ENCODE measurements at places on chromosomes 6 and 20.

- DNase-seq, result no peak
Observed at GRCh38 chr6:148118244-148118643, 224.4 kb upstream of the SASH1 start.

DNA sequence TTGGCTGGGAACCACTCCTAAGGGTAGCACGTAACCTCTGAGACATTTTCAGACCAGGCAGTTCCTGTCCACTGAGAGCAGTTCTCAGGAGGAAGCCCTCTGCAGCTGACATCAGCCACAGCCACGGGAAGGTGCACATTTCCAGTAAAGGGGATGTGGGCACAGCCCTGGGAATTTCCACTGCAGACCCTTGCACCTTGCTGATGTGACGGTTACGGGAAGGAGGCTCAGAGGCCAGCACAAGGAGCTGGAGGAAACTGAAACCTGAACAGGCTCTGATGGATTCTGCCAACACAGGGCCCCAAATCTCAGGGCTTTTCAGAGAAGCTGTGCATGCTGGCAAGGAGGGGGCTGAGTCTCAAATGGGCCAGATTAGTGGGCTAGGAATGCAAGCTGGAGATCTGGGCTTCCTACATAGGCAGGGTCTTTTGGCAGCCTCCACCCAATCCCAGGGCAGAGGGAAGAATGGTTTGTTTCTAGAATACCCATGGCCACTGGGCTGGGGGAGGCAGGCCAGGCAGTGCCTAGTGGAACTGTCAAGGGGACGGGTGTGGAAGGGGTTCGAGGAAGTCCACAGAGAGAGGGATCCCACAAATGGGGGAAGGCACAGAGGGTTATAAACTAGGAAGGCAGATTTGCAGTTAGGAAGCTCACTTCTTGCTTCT is 14.2 kb downstream of the EBF4 start:
- DNase-seq, result peak; percentile 18

DNA sequence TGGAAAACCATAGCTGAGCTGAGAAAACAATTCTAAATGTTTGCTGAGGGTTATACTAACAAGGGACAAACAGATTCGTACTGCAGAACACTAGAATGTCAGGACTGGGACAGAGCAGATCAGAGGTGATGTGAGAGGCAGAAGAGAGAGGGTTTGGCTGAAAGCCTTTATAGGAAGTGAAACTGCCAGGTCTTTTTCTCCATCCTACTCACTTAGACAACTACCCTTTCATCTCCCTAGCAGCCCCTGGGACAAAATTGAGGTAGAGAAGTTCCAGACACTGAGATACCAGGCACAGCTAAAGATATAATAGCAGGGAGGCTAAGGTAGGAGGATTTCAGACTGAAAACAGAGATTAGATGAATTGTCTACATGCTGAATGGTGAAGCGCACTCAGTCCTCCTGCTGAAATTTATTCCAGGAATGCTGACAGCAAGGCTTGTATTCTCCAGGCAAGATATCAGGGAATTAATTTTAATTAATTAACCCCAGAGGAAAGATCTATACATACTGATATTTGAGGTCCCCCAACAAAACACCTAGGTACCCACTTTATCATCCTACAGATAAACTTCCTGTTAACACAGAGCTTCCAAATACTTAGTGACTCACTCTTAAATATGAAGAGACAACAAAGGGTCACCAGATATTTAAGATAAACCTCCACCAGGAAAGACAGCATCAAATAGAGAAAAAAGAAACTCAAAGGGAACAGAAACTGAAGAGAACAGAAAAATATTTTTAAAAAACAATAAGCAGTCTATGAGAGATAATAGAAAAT is 12.6 kb upstream of the EIF2S2 start:
- peak; percentile 12 for DNase-seq

- DNase-seq, result no peak
Observed at GRCh38 chr6:23334360-23334759, 765.0 kb downstream of the HDGFL1 start.

DNA sequence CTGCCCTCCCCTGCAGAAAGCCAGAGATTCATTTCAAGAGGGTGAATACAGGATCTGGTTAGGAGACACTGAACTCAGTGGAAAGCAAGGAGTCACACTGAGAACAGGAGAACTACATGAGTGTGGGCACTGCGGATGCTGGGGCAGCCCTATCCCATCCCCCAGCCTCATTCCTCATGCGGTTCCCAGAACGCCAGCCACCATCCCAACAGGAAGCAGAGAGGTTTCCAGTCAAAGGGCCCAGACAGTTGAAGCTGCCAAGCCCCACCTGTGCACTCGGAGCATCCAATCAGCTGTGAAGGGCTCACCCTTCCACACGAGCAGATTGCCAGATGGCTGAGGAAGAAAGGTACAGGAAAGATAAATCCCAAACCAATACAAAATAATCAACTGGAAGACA is 50.7 kb upstream of the PRND start:
- no peak for DNase-seq

GRCh38 chr6:21679761-21680265 is 86.3 kb downstream of the SOX4 start:
- no peak for DNase-seq

GRCh38 chr6:80449726-80450125 is 343.3 kb downstream of the BCKDHB start:
- DNase-seq, result peak; percentile 42

DNA sequence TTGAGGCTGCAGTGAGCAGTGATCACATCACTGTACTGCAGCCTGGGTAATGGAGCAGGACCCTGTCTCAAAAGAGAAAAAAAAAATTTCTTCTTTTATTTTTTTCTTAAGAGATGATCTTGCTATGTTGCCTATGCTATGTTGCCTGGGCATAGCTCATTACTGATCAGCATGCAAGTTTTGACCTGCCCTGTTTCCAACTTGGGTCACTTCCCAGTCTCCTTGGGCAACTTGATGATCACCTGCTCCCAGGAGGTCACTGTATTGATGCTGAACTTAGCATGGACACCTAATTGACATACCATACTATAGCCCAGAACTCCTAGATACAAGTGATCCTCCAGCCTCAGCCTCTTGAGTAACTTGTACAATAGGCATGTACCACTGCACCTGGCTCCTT is 30.7 kb upstream of the NANP start:
- DNase-seq, result no peak

DNA sequence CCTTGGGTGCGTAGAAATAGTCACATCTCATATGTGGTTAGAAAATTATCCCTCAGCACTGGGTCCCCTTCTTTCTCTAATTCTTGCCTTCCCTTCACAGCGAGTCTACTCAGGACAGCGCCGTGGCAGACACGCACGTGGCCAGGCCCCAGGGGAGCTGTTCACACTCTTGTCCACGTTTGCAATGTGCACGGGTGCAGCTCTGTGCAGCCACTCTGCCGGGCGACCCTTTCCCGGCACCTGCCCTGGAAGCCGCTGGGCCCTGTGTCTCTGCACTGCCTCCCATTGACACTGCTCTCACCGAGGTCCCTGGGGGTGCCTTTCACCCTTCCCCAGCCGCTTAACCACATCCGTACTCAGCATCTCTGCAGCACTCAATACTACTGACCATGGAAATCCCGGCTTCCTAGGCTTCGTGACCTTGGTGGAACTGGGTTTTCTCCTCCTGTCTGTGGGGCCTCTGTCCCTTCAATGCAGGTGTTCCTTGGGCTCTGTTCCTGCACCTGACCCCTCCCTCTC is 104.9 kb downstream of the DACT2 start:
- no peak for DNase-seq

- DNase-seq, result no peak
Observed at GRCh38 chr6:99618649-99619408, 12.2 kb downstream of the PRDM13 start.

GRCh38 chr20:51802170-51802751 is at the start of gene SALL4:
Gene SALL4 (minus strand): TSS chr20:51802521. CDS start chr20:51802408, 113 bp downstream.
- no peak for DNase-seq

DNA sequence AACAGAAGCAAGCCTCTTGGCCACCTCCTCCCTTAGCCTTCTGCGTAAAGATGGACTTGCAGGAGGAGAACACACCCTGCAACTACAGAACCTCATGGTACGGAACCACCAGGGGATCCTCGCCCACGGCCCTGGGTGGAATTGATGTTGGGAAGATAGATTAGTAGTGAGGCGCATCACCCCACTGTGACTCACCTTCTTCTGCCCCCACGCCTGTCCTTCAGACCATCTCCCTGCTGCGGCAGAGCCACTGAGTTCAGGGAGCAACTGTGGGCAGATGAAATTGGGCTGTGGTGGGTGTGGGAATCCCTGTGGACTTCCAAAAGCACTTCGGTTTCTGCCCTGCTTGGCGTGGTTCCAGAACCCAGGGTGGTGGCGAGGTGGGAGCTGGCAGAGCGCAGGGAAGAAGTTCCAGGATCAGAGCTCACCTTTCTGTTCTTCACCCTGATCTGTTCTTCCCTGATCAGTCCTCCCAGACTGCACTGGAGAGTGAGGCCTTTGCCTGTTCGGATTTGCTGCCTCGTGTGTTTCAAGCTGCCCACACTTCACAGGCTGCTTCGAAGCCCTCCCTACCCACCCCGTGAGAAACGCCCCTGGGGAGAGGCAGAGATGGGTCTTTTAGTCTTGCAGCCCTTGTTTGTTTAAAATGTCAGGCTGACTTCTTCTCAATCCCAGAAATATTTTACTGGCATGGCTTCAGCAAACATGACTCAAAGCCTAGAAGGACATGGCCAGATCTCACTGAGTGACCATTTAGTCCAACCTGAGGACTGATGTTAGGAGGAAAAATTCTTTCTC is 92.8 kb upstream of the MLN start:
- no peak for DNase-seq

Measured in inflammatory macrophage treated with lipopolysaccharide for 4 hours (primary cell).